ENCODE measurements at places on chromosomes 16 and 17.

GRCh38 chr16:56658327-56658875, 642 bp downstream of the MT1F start:
- no peak for DNase-seq

- DNase-seq: no peak
These were observed 7.2 kb downstream of the TIMM22 start for GRCh38 chr17:1003972-1004768.

- DNase-seq: no peak
These were observed 10.1 kb downstream of the COPZ2 start for GRCh38 chr17:48027322-48027981.

DNA sequence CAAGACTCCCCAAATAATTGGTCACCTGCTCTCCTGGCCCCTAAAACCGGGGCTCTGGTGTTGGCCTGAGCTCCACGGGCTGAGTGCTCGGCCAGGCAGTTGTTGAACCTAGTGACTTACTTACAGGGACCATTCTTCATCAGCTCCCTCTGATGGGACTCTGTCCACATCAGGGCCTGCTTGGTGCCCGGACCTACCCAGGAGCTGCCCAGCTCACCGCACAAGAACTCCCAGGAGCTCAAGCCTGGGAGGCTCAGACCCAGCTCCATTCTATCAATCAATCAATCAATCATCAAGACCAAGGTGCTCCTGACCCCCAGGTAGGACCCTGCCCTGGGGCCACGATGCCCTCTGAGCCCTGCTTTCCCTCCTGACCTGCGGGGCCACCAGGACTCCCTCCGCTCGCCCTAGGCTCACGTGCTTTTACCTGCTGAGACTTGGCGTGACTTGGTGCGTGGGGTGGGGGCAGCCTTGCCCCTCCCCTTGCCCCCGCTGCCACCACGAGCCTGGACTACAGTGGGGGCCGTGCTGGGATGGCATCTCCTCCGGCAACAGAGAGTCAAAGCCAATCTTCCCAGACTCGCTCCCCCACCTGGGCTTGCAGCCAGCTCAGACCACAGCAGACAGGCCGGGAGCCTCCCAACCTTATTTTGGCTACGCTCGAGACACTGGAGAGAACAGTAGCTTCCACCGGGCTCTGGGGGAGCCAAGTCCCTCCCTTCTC, 15.7 kb downstream of the IL34 start:
- DNase-seq: no peak

- no peak for DNase-seq
These were observed 360.8 kb downstream of the C16orf95 start for GRCh38 chr16:86956437-86956836.

GRCh38 chr17:9934331-9934730, 29.3 kb upstream of the RCVRN start:
- DNase-seq: no peak

DNA sequence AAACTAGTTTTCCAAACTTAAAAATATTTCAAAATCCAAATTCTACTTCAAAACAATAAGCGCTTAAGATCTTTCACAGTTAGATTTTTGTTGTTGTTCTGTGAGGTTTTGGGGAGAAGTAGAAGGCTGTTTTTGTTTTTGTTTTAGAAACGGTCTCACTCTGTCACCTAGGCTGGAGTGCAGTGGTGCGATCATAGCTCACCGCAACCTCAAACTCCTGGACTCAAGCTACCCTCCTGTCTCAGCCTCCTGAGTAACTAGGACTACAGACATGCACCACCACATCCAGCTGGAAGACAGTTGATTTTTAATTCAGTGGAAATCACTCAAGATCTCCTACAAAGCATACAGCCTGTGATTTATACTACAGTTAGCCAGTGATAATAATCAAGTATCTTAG, 2.7 kb downstream of the SHCBP1 start:
- DNase-seq: no peak

GRCh38 chr17:82862737-82863382, 23.0 kb upstream of the ZNF750 start:
- no peak for DNase-seq

- no peak for DNase-seq
These were observed 55.3 kb downstream of the SKAP1 start for GRCh38 chr17:48374650-48375230.

- DNase-seq: no peak
These were observed 4.5 kb upstream of the KIF2B start for GRCh38 chr17:53818271-53818670.

GRCh38 chr17:77734371-77735080, 224.0 kb upstream of the TNRC6C start:
- DNase-seq: peak; percentile 93

DNA sequence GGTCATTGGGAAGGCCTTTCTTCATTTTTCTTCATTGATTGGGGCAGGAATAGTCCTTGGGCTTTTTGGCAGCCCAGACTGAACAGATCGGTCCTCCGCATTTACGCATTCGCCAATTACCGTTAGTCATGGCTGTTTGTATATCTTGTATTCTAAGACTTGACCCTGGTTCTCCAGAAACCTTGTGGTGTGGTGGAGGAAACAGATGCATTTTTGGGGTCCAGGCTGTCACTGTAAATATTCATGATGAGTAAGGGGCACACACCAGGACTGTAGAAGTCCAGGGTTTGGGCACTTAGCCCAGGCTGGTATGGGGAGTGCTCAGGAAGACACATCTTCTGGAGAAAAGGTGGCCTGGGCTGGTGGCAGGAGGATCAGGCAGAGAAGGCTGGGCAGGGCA, 371.6 kb downstream of the CPPED1 start:
- no peak for DNase-seq

DNA sequence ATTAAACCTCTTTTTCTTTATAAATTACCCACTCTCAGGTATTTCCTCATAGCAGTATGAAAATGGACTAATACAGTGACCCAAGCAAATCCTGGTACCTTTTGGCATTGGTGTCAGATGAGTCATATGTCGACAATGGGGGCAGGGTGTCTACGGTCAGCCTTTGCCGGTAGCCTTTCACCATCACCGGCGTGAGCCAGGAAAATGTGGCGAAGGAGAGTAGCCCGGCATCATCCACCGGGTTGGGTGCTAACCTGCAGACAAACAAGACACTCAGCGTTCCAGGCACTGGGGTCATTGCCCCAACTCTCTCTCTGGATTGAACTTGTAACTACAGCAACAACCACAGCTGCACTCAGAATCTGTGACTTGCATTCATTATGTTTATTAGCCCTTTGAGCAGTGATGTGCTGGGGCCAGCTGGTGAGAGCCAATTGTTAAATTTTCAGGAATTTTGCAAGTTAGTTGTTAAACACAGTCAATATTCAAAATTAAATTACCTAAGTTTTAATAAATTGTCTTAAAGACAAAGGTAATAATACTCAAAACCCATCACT, 11.9 kb downstream of the ABCC12 start:
- DNase-seq: no peak

GRCh38 chr16:24062270-24062817, 193.8 kb upstream of the CACNG3 start:
- DNase-seq: no peak

DNA sequence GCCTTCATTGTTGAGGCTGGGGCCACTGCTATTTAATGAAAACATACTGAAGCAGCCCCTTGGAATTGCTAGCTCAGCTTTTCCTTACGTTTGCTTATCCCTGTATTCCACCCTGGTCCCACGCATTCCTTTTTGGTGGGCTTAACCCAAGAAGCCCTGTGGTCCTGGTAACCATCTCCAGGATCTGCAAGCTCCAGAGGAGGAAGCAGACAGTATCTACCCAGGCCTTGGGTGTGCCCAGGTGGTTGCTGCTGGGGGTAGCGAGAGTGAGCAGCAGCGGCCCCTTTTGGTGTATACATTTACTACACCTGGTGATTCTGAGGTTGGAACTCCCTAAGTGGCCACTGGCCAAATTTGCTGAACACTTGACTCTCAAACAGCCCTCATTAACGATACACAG, 97.7 kb downstream of the CBLN1 start:
- no peak for DNase-seq

- no peak for DNase-seq
These were observed 318.3 kb downstream of the CBLN1 start for GRCh38 chr16:48963306-48963705.

DNA sequence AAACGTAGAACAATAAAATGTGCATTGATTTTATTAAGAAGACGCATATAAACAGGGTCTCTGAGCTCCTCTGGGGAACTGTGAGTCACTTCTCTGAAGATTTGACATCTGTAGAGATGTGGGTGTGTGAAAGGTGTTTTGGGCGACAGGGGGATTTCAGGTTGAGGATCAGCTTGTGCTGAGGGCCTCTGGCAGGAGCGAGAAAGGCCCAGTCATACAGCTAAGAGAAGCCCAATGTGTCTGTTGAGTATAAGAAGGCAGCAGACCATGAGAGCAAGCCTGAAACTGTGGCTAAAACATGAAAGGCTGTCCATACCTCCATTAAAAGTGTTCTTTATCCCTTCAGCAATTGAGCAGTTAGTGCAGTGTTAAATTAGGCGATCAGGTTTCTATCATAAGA, 406.5 kb upstream of the MON1B start:
- no peak for DNase-seq

GRCh38 chr16:4006397-4006999, 109.7 kb downstream of the ADCY9 start:
- DNase-seq: no peak

GRCh38 chr17:75111777-75112335, 2.1 kb downstream of the ARMC7 start:
- DNase-seq: no peak

- DNase-seq: no peak
These were observed 28.5 kb downstream of the DYNLL2 start for GRCh38 chr17:58111676-58112075.

- DNase-seq: no peak
These were observed 2.5 kb upstream of the HEATR9 start for GRCh38 chr17:35870906-35871819.

DNA sequence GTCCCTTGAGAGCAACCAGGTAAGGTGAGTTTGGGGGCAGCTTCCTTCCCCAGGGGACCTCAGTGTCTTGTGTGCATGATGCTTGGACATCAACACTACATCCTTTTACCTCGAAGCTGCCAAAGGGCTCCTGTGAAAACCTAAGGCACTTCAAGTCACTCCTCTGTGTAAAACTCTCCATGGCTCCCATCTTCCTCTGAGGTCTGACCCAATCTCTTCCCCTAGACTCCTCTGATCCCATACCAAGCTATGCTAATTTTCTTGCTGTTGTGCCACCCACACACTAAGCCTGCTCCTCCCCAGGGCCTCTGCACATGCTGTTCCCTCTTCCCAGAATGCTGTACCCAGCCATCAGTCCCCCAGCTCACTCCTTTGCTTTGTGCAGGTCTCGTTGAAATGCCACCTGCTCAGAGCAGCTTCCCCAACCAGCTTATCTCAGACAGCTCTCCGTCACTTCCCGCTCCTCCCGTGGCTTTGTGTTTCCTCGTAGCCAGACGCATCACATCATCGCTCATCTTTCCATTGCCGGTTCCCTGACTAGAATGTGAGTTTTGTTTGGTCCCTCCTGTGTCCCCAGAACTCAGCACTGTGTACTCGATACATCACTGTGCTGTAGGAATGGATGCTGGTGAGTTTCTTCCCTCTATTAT, 78.4 kb downstream of the CNGB1 start:
- peak; percentile 5 for DNase-seq

DNA sequence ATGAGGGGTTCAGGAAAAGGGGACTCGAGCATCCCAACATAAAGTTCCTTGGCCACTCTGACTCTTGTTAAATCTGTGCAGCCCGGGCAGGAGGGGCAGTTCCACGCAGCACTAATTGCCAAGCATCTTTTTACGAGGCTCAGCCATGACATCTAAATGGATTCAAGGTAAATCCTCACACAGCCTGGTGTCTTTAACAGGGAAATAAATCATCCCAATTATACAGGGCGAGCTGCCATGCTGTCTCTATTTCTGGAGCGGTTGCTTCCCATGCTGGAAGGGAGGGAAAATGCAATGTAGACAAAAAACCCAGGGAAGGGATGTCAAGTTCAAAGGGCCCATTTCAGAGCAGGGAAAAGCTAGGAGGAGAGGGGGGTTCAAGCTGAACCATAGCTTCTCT, 110.0 kb downstream of the GAS7 start:
- no peak for DNase-seq

- DNase-seq: no peak
These were observed 12.1 kb upstream of the NLK start for GRCh38 chr17:28030386-28030785.

- no peak for DNase-seq
These were observed 15.4 kb upstream of the KRT17 start for GRCh38 chr17:41639492-41640473.

GRCh38 chr17:9544221-9544620, 31.4 kb downstream of the STX8 start:
- no peak for DNase-seq

- DNase-seq: peak; percentile 64
These were observed 31.5 kb downstream of the QPRT start for GRCh38 chr16:29710227-29711219.

DNA sequence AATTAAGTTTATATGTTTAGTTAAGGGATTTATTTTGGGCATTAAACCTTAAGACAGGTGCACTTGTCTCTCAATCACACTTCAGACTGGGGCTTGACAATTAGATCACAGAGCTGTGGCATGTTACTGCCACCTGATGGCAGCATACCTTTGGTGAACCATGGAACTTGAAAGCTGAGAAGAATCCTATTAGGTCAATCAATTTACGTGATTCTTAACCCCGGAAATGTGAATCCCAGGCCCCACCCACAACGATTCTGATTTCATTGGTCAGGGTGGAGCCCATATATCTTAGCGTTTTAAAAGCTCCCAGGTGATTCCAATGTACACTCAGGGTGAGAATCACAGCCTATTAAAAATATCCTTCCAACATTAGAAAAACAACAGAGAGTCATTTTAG, 91.0 kb downstream of the GSG1L start:
- no peak for DNase-seq

GRCh38 chr17:8994319-8994718, 27.0 kb upstream of the NTN1 start:
- DNase-seq: peak; percentile 6

- DNase-seq: no peak
These were observed 12.1 kb upstream of the PRKCB start for GRCh38 chr16:23823475-23824384.

DNA sequence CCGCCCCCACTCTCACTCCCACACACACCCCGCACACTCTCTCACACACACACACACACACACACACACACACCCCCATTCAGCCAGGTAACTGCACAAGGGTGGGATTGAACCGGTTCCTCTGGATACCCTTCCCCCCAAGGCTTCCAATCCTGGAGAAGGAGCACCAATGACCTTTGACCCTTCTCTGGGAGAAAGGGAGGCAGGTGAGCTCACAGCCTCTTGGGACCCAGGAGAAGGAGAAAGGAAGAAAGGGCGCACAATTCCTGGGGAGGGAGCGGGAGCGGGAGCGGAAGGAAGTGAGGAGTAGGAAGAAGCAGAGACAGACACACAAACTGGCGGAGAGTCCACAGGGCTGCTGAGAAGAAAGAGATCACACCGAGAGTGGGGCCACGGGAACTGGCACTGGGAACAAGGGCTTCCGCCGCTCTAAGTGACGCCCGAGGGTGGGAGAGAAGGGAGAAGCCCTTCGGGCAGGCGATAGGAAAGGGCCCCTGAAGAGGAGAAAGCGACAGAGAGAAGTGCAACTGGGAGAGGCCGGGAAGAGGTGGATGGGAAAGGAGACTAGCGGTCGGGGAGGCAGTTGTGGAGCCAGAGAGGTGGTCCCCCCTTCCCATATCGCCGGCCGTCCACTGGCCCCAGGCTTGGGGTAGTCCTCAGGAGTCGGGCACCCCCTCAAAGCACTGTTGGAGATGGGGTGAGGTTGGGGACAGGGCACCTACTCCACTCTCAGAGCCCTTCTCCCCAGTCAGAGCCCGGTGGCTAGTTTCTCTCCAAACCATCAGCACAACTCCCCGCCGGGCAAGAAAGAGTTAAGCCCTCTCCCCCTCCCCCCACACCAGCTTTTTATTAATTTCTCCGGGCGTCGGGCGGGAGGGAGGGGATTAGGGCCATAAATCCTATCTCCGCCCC, 1.3 kb downstream of the SAMD14 start:
- DNase-seq: no peak

Measured in globus pallidus (tissue), 1 donor.